ENCODE measurements at places on chromosomes 7 and 10. TPM values are rescaled to one million over a fixed set of nuclear protein-coding genes. Genes with fewer than 3 reads are reported as not detected.

WDR86 gene
- total RNA-seq: 19.4 TPM

RAB19 gene
- not detected for total RNA-seq

EGR2 gene
- total RNA-seq: 3.2 TPM

ADCY1 gene
- total RNA-seq: 2.5 TPM

CYP3A7 gene
- not detected for total RNA-seq

DNA sequence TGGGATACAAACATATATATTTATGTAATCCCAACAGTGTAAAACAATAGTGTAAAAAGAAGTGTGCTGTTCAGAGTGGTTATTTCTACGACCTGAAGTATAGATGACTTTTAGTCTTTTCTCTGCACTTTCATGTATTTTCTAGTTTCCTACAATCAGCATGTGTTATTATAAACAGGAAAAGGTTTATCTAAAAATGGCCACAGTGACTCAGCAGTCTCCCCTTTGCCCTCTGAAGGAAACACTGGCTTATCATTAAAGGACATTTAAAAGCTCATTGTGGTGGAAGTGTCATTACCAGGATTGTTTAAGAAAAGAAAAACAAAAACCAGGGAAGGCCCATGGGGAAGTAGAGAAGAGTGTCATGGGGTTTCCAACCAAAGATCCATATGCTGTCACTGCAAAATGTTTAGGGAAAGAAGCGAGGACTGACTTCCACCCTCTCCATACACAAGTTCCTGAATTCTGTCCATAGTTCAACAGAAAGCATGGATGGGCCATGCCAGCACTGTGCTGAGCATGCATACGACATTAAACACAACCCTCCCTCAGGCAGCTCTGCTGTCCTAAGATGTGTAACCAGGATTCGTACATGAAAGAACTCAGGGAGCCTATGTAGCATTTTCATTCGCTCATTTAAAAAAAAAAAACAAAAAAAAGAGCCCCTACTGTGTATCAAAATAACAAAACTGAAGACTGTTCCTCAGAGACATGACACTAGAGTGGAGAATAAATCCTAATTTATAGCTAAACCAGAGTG, 10.2 kb downstream of the CYREN start:
- no peak for DNase-seq

DNA sequence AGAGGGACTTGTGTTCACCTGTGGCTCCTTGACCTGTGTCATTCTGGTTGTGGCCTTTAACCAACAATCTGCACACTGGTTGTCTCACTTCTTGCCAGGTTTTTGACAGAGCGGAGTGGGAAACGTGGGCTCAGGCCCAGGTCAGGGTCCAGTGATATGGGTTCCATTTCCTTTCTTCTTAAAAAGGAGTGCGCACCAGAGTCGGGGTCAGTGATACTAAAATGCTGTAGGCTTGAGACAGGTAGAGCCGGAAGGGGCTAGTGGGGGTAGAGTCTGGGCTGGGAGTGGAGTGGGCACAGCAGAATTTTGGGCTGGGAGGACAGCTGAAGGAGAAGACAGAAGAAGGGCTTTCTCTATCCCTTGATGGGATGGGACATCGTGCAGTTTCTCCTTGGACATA, 61.2 kb downstream of the SH2D4B start:
- DNase-seq: no peak

DNA sequence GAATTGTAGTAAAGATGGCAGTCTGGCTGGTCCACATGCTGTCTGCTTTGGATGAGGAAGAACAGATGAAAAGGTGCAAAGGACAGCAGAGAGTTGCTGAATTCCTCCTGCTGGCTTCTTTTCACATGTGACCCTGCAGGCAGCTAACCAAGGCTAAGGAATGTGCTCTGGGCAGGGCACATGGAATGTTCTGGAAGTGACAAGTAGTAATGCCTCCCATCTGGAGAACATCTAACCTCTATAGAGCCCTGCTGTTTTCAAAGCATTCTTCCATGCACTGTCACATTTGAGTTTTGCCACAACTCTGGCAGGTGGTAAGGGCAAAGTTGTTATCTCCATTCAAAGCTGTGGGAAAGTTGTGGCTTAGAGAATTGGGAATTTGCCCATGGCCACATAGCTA, 208.8 kb downstream of the STK31 start:
- no peak for DNase-seq

GRCh38 chr10:20841419-20841818, 55.7 kb downstream of the NEBL start:
- DNase-seq: no peak

GRCh38 chr7:16754856-16755317, 1.3 kb downstream of the TSPAN13 start:
- no peak for DNase-seq
